ENCODE measurements at places on chromosomes 11 and 22. TPM values are rescaled to one million over a fixed set of nuclear protein-coding genes. Genes with fewer than 3 reads are reported as not detected.

GRCh38 chr11:73315293-73316020, 7.4 kb downstream of the ARHGEF17 start:
- H3K36me3 ChIP-seq: no peaks in the 10 kb centered on the region
- H3K27me3 ChIP-seq: no peaks in the 10 kb centered on the region
- peak; percentile 84 for DNase-seq
- peaks cover 3% of the 10 kb centered on the region for H3K4me1 ChIP-seq
- no peak overlapping the region for H3K4me3 ChIP-seq

DNA sequence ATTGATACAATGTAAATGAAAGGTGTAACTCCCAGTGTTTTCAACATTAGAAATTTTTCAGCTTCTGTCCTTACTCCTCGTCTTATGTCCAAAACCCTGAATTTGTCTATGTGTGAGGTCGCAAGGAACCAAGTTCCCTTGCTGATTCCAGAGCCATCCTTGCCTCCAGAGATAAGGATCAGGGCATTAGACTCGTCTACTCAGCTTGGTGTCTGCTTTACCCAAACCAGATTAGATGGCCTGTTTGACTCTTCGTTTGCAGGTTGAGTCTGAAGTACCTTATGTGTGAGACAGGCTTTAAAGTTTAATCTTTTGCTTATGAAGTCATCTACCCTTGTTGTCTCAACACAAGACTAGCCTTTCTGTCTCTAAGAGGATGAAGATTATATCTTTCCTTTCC, 55.6 kb downstream of the SPECC1L start:
- no peaks in the 10 kb centered on the region for H3K4me1 ChIP-seq
- H3K4me3 ChIP-seq: no peak overlapping the region
- DNase-seq: no peak
- H3K27ac ChIP-seq: no peak overlapping the region
- no peaks in the 10 kb centered on the region for H3K27me3 ChIP-seq

SLC6A5 gene
- total RNA-seq: not detected

GRCh38 chr11:123194337-123195187, 486 bp downstream of the CLMP start:
- H3K27ac ChIP-seq: peak overlapping the region; percentile 85
- peak overlapping the region; percentile 90 for H3K4me3 ChIP-seq
- H3K4me1 ChIP-seq: no peaks in the 10 kb centered on the region

DNA sequence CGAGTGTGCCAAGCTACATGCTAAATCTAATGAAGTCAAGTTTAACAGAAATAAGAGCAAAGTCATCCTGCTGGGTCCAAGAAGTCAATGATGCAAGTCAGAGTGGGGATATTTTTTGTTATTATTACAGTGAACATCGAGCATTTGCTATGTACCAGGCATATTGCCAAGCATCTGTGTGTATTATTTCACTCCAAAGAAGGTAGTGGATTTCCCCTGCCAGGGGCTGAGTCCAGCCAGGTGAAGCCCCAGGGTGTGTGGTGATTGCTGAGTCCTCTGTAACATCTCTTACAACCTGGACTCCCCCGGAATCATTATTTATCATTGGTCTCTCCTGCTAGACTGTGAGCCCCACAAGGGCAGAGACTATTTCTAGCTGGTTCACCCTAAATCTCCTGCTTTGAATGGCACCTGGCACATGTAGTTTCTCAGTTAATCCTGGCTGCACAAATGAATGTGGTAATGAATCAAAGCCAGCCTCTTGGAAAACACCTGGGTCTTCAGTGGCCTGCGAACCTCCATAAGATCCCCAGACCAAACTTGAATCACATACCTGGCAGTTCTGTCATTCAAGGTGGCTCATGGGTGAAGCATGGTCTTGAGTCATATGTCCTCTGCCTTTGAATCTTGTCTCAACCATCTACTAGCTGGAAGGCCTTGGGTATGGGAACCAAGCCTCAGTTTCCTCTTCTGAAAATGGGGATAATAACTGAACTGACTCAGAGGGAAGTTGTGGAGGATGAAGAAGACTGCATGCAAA, 549.2 kb downstream of the MIAT start:
- H3K4me1 ChIP-seq: no peaks in the 10 kb centered on the region
- DNase-seq: no peak
- no peak overlapping the region for H3K27ac ChIP-seq
- no peaks in the 10 kb centered on the region for H3K36me3 ChIP-seq
- H3K27me3 ChIP-seq: no peaks in the 10 kb centered on the region

- no peak overlapping the region for H3K4me3 ChIP-seq
- no peaks in the 10 kb centered on the region for H3K27me3 ChIP-seq
- no peak for DNase-seq
- no peaks in the 10 kb centered on the region for H3K4me1 ChIP-seq
- no peak overlapping the region for H3K27ac ChIP-seq
- H3K36me3 ChIP-seq: no peaks in the 10 kb centered on the region
Observed at GRCh38 chr11:8332196-8332595, 68.5 kb upstream of the LMO1 start.

DNA sequence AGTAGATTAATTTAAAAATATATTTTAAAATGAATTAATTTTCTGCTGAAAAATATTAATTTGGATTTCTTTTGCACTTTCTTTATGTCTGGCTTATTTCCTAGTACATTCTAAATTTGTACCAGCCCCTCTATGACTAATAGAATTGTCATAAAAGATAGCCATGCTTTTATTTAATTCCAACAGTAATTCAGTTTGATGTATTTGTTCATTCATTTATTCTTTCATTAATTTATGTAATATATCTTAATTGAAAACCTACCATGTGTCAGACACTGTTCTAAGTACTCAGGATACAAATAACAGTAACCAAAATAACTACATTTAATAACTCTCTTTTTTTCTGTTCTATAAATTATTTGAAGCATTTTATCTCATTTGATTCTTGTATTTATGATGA, 264.0 kb upstream of the CCDC179 start:
- no peak overlapping the region for H3K27ac ChIP-seq
- no peaks in the 10 kb centered on the region for H3K27me3 ChIP-seq
- no peak for DNase-seq
- no peaks in the 10 kb centered on the region for H3K4me1 ChIP-seq

Data from aorta (tissue), 5 donors.